GM12892 (cell line): ENCODE measurements at places on chromosomes 12 and 14.

- no peak for DNase-seq
Observed at GRCh38 chr12:92550661-92551060, 152.1 kb upstream of the PLEKHG7 start.

GRCh38 chr12:87861791-87862190 is 167.4 kb downstream of the C12orf50 start:
- DNase-seq = no peak

DNA sequence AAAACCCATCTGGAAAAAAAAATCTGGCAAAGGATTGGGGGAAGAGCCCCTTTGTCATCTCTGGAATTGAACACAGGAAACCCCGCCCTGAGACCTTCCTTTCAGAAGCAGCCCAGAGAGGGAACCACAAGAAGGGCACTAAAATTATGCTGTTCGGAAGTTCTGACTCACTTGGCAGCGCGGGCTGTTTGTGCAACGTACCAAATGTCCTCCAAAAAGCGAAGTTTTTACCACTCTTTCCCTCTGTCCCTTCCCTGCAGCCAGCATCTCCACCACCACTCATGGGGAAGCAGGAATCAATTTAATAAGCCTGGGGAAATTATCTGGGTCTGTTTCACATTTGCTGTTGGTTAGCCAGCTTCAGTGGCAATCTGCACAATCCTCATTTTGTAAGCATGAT is 3.2 kb upstream of the SYNE3 start:
- DNase-seq = no peak

GRCh38 chr12:117367006-117367638 is 5.7 kb upstream of the NOS1 start:
- DNase-seq = peak; percentile 50

- peak; percentile 36 for DNase-seq
Observed at GRCh38 chr12:56029666-56030293, 8.9 kb downstream of the IKZF4 start.
